HCEC 1CT (cell line): ENCODE measurements at places on chromosomes 11 and 22.

DNA sequence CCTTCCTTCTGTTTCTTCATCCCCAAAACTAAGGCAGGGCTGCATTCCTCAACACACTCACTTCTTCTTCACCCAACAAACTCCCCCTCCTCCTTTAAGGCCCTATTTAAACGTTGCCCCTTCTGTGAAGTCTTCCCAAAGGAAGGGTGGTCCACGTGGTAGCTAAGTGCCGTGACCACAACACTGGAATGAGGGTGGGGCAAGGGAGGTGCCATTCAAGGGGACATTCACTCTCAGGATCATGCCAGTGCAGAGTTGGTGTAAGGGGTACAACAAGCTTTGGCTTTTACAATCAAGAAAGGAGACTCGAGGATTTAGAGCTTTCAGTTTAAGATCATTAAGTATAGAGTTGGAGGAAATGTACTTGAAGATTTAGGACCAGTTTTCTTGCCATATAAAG, 8.0 kb upstream of the MS4A10 start:
- no peak for DNase-seq

- DNase-seq = no peak
Observed at GRCh38 chr11:126029805-126030204, 32.9 kb downstream of the CDON start.

DNA sequence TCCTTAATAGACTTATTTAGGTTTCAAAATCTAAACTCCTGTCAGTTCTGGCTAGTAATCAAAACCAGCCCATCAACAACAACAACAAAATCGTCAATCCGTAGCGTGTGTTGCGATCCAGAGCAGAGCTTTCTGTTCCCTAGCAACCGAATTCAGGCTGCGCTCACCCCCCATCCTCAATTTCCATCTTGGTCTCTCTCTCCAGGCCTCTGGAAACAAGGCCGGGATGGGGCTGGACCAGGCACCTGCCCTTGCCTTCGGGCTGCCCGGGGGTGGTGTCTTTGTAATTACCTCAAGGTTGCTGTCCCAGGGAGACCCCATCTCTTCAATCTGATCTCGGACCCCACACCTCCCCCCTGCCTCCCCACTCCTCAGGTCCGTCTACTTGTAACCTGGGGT, 1341.5 kb downstream of the BRD1 start:
- DNase-seq = no peak

DNA sequence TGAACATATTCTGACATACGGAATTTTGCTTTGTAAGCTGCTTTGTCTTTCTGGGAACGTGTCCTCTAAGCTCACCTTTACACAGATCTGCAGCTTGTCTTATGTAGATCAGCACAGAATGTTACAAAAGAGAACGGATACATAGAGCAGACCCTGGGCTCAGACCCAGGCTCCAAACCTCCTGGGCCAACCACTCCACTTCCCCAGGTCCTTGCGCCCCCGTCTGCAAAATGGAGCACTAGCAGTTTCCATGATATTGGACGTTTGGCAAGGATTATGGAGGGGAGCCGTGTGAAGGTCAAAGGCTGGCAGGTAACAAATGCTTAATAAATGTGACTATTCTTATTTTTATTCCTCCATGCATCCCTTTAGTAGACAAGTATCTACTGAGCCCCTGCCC, 358.4 kb downstream of the CTTN start:
- DNase-seq = no peak

GRCh38 chr11:68333173-68333572, 20.8 kb downstream of the LRP5 start:
- DNase-seq = no peak

DNA sequence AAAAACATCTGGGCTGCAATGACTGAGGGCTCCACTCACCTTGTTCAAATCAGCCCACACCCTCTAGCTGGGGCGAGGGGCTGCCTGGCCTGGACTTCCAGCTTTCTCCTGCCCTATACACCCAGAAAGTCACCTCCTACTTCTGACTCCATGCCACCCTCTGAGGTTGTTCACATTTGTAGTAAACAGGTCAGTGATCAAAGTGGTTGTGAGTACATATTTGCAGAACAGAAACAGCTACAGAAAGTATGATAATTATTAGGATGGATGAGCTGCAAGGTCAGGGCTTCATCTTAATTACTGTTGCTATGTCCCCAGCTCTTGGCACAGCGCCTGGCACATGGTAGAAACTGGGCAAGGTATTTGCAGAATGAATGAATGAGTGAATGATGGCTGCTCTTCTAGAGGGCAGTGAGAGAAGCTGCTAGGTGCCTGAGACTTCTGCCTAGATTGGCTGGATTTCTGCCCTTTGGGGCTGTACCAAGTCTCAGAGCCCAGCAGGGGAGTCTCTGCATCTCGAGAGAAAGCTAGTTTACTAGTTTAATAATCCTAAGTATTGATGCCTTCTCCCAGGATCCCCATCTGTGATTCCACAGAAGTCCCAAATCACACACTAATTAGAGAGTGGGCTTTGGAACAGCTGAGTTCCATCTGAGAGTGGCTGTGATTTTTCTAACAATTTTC, 36.0 kb downstream of the SYT13 start:
- no peak for DNase-seq

DNA sequence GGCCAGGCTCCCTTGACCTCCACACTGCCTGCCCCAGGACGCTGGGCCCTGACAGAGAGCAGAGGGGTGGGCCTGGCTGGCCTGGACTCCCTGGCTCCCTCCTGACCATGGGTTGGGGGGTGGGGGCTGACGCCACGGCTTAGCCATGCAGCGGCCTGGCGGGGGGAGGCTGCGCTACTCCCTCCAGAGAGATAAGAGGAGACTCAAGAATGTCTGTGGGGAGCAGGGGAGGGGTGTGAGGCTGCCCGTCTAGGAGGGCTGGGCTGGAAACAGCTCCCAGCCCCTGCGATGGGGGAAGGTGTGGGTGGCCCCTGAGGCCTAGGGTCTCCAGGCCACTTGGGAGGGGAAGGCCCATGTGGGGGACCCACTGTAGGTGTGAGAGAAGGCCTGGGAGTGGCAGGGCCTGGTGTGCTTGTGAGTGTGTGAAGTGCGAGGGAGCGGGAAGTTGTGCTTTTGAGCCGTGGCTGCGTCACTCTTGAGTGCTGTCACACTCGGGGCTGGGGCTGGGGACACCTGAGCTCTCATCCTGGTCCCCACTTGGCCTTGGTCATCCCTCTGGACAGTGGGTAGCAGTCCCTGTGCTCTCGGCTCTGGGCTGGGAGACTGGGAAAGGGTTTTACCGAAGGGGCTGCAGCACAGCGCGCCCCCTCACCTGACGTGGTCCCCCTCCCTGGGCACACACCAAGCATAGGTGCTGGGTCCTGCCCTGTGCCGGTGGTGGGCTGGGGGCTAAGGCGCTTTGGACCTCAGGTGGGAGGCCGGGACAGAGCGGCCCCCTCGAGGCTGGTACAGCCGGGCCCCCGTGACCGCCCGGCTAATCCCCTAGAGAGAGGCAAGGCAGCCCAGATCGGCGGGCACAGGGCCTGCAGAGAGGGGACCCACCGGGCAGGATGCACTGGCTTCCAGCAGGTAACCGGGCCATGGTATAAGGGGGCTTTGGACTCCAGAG, 2.4 kb downstream of the MYRF start:
- DNase-seq = no peak

GRCh38 chr11:35183326-35183925, 44.5 kb downstream of the CD44 start:
- no peak for DNase-seq

DNA sequence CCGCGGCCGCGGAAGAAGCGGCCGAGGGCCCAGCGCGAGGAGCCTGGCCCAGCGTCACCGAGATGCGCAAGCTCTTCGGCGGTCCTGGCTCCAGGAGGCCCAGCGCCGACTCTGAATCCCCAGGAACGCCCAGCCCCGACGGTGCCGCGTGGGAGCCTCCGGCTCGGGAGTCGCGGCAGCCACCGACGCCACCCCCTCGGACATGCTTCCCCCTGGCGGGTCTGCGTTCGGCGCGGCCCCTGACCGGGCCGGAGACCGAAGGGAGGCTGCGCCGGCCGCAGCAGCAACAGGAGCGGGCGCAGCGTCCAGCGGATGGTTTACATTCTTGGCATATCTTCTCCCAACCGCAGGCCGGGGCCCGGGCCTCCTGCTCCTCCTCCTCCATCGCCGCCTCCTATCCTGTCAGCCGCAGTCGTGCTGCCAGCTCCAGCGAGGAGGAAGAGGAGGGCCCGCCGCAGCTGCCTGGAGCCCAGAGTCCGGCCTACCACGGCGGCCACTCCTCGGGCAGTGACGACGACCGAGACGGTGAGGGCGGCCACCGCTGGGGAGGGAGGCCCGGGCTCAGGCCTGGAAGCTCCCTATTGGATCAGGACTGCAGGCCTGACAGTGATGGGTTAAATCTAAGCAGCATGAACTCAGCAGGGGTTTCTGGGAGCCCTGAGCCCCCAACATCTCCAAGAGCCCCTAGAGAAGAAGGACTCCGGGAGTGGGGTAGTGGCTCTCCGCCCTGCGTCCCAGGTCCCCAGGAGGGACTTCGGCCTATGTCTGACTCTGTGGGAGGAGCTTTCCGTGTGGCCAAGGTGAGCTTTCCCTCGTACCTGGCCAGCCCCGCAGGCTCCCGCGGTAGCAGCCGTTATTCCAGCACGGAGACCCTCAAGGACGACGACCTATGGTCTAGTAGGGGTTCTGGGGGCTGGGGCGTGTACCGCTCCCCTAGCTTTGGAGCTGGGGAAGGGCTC, 1.2 kb downstream of the ARHGEF17 start:
- DNase-seq = peak; percentile 97

- no peak for DNase-seq
Observed at GRCh38 chr11:2222451-2222850, 47.9 kb downstream of the ASCL2 start.

DNA sequence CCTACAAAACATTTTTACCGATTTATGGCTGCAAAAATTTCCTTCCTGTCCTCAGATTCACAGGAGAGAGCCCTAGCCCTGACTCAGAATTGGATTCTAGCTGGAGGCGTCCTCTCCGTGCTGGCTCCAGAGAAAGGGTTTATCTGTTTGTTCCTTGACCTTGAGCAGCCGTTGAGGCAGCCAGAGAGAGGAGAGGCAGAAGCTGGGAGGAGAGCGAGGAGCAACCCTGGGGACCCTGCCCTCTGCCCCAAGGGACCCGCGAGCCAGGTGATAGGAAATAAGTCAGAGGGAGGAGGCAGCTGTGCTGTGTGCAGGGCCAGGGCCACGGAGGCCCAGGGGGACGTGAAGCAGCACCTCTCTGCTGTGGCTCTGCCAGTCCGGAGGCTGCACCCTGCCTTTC, 75.6 kb downstream of the IGLL1 start:
- no peak for DNase-seq

GRCh38 chr11:46745328-46745727, 26.3 kb downstream of the F2 start:
- DNase-seq = no peak
